Fibroblast of lung (primary cell): ENCODE measurements at places on chromosomes 12 and 14.

GRCh38 chr12:23899434-23899833 is 50.0 kb downstream of the SOX5 start:
- DNase-seq, result peak; percentile 22

DNA sequence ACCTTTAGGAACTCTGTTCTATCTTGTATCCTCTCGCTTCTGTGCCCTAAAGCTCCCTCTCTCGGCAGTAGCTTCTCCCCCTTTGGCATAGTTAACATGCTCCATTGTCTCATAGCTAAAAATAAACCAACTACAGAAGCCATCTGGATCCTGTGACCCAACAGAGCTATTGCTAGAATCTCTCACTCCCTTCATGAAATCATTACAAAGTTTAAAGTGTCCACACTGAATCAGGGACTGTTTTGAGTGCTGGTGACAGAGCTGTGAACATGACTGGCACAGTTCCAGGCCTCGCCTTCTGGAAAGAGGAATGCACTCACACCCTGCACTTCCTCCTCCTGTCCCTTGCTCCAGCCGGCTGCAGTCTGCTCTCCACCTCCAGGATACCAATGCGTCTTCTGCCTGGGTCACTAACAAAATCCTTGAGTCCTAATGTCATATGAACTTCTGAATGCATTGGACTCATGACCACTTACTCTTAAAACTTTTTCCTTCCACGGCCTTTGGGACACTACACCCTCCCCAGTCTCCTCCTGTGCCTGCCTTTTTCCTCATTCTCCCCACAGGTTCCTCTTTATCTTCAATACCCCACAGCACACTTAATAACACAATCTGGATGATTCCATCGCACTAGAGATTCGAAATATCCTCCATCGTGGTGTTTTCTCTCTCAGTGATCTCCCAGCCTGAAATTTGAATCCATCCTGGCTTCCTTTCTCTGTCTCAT is 13.2 kb downstream of the PLBD1 start:
- DNase-seq, result no peak

DNA sequence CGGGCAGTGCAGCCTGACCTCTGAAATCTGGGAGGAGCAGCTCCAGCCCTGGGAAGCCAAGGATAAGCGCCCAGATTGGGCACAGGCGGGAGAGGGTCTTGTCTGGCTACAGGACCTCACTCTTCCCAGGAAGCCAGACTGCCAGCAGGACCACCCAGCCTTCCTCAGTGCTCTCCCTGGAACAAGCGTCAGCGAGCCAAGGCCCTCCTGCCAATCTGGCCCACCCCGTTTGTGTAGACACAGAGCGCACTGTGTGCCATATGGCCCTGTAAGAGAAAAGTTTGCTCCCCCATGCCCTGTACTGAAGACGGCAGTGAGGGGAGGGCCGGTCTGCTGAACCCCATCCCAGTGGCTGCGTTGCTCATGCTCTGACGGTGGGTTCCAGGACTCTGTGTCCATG is 1.2 kb upstream of the C14orf180 start:
- DNase-seq, result no peak

DNA sequence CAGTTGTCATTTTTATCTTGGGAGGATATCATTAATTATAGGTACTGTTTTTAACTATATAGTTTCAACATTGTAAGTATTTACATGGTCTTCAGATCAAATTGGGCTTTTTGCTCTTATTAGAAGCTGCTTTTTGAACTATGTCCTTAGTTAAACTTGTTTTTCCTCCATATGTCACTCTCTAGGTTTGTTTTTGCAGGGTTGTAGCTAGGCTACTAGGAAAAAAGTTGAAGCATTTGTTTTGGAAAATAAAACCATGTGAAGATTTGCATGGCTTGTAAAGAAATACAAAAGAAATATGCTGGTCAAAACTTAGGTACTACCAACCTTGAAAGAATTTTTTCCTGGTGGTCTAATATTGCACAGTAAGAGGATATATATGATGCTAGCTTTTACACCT is 3.4 kb downstream of the ARID2 start:
- no peak for DNase-seq

DNA sequence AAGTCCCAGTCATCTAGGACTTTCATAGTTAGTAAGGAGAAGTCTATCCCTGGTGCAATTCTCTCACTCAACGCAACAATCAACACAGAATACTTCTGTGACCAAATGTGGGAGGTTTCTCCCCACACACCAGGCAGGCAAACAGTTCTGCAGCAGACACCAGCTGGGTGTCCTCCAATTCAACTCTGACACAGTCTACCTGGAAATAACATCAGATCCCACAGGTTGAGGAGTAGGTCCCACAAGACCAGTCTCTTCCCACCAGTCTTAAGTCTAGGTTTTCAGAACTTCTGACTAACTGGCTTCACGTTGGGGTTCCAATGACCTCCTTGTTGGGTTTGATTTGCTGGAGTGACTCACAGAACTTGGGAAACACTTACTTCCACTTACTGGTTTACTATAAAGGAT is 14.8 kb downstream of the ACOT6 start:
- no peak for DNase-seq

- no peak for DNase-seq
These were observed 53.1 kb downstream of the TMCC3 start for GRCh38 chr12:94597268-94597667.

DNA sequence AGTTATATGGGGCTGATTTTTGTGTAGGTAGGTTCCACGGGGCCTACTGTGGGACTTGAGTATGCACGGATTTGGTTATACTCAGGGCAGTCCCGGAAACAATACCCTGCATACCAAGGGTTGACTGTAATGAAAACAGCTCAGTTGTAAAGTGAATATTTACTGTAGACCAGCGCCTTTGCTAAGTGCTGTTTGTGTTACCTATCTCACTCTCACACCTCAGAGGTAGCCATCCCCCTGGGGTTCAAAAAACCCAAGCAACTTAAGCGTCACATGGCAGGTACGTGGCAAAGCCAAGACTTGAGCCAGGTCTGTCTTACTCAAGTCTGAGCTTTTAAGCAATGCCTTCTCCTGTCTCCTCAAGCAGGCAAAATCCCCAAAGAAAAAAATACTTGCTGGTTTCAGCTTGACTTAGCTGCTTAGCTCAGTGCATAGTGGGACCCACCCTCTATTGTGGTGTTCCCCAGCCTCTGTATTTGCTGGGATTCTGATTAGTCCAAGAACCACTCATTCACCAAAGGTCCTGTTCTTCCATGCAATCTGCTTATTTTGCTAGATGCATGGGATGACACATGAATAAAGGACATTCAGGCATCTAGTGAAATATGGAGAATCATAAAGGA is 34.2 kb upstream of the STRN3 start:
- DNase-seq, result no peak

- DNase-seq, result no peak
These were observed 10.9 kb upstream of the OTX2 start for GRCh38 chr14:56821177-56821576.

DNA sequence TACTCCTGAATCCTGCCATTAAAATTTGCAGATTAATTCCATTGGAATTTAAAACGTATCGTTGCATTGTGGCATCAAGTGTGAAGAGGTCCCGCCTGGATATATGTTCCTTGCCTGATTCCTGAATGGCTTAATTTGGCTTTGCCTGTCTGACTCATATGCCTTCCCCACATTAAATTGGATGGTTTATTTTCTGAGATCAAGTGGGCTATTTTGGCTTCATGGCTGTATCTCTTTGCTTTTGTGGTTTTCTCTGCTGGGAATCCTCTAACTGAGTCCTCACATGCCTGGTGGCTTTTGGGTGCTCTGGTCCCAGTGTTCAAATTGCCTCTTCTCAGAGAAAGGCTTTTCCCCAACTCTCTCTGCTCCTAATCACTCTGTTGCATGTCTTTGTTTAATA is 127.9 kb upstream of the DYRK2 start:
- DNase-seq, result no peak

GRCh38 chr12:50398931-50399330 is 1.8 kb upstream of the LARP4 start:
- DNase-seq, result no peak

GRCh38 chr12:2902272-2902880 is 11.7 kb downstream of the TULP3 start:
- peak; percentile 42 for DNase-seq

DNA sequence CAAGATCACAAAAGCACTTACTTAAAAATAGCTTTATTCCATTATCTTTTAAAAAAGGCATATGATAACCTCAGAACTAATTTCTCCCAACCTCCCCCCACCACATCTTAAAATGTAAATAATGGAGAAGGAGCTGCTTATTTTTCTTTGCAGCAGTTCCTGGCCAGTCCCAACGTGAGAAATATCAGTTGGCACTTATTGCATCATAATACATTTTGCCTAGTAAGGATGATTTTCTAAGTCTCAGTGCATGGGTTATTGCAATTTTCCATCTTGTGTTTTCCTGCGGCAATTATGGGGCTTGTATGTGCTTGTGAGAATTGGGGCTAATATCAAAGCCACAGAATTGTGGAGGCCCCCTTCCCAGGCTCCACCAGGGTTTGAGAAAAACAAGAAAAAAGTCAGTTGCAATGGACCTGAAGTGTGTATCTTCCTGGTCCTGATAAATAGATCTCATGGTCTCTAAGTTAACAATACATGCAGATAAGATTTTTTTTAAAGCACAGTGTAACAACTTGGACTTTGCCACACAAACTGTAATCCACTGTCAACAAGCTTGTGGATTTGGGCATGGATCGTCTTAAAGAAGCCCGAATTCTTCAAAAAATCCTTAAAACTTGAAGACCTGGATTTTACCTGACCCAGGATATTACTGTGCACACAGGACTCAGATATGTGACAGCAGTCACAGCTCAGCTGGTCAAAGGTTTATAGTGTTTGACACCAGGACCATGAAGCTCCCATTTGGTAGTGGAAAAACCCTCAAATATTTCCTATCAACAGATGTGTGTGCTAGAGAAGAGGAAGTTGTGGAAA is 2.8 kb upstream of the WSB2 start:
- DNase-seq, result peak; percentile 82

GRCh38 chr12:106114447-106115068 is 24.2 kb downstream of the NUAK1 start:
- no peak for DNase-seq

DNA sequence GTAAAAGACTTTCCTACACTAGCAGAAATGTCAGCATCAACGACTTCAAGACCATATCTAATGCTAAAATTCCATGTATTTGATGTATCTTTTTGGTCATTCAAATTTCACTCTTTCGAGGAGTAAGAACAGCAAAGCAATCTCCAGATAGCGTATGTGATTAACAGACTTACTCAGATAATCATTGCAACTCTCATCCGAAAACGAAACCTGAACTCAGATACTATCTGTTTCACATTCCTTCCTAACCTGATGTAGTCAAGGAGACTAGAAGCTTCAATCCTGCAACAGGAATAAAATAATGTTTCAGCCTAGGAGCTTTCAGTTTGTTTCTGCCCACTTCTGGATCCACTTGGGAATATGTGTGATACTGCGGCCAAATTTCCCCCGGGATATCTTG is 286.3 kb downstream of the NUAK1 start:
- no peak for DNase-seq

- peak; percentile 29 for DNase-seq
These were observed 9.1 kb upstream of the DPF3 start for GRCh38 chr14:72902801-72903530.

DNA sequence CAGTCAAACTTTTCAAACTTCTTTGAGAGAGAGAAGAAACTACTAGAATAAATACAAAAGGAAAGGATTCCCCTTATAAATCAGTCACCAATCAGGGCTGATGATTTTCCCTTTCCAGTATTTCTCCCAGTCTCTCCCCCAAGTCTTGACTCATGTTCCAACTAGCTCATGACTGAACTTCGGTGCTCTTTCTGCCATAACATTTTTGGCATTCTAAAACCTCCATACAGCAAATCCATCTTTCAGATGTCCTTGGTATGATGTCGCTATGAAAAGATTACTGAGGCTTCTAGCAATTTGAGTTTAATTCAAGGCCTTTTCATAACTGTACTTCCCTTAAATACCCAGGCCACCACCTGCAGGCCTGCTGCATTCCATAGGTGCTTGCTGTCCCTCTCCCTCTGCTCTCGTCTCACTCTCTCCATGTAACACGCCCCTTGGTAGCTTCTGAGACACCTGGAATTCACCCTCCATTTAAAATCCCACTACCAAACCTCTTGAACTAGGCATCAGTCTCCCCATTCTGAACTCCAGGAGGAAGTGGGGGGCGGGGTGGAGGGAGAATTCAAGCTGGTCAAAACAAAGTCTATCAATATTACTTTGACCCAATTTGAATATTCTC is 2.4 kb downstream of the PRKD1 start:
- DNase-seq, result peak; percentile 43
